ENCODE measurements at places on chromosomes 4 and X.

GRCh38 chrX:151713849-151714248 lies 2.0 kb upstream of the FATE1 start:
- DNase-seq: no peak

- peak; percentile 57 for DNase-seq
Observed at GRCh38 chrX:101595739-101596419, 21.9 kb downstream of the ARMCX6 start.

DNA sequence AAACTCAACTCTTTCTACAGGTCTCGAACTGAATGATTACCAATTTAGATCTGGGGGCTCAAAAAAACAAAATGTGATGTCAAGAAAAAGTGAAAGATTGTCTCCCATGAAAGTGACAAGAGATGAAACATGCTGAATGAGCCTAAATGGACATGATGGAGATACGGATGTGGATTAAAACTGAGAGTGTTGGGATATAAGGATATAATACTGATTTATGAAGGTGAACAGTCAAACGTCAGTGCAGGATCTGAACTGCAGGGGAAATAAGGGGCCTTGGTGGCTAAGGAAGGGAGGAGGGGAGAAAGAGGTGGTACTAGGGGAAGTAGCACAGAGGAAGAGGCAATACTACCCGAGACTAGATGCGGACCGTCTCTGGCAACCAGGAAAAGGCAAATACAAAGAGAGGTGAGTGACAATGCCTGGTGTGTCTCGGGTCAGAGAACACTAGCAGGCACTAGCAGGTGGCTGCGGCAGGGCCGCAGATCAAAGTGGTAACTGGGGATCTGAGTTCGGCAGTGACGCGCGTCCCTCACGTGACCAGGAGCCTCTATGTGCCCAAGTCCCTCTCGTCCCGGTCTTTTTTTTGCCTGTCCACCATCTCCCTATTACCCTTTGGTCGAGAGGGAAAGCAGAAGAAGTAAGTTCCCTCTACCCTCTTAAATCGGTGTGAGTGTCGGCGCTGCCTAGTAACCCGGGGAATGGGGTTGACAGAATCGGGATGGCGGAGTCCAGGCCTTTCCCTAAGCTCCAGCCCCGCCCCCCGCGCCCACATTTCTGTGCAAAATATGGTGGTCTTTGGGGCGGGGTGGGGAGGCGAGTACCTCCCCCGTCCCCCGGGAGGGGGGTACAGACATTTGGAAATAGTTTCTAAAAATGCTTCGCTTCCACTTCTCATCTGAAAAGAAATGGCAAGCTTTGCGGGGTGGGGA lies at the start of gene TCEAL1:
Gene TCEAL1, plus strand, starts transcription at position 590 of the 932 bp plus-strand sequence. CDS start 942 bp downstream, outside the sequence.
- DNase-seq: peak; percentile 43

DNA sequence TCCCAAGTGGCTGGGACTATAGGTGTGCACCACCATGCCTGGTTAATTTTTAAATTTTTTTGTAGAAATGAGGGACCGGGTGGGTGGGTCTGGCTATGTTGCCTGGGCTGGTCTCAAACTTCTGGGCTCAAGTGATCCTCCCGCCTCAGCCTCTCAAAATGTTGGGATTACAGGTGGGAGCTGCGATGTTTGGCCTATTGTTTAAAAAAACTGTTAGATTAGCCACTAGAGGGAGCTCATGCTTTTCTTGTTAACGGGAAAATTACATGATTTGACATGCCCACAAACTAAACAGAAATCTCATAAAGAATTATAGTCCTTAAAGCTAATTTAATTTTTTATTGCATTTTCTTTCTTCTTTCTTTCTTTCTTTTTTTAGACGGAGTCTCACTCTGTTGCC lies 5.0 kb upstream of the SDAD1 start:
- peak; percentile 16 for DNase-seq

DNA sequence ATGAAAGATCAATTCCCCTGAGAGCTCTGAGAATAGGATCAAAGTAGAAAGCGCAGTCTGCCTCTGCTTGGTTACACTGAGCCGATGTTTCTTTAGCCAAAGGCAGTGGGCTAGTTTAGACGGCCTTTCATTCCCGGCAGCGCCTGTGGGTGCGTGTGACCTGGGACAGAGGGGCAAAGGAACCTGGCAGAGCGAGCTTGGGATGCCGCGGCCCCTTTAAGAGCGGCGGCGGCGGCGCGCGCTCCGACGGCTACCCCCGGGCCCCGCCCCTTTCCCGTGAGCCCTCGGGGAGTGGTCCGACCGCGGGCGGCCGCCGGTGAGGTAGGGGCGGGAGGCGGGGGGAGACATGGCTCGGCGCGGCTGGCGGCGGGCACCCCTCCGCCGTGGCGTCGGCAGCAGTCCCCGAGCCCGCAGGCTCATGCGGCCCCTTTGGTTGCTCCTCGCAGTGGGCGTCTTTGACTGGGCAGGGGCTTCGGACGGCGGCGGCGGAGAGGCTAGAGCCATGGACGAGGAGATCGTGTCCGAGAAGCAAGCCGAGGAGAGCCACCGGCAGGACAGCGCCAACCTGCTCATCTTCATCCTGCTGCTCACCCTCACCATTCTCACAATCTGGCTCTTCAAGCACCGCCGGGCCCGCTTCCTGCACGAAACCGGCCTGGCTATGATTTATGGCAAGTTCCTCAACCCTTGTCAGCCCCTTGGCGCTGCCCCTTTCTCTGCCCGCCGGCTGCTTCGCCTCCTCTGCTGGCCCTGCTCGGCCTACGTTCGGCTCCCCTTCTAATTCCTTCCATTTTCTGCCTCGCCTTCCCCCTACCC lies at the start of gene SLC9A6:
Gene SLC9A6, plus strand, starts transcription at position 279 of the 816 bp plus-strand sequence. Its CDS starts 224 bp downstream, at position 503.
- DNase-seq: peak; percentile 64

GRCh38 chr4:126106658-126107057 lies 791.9 kb downstream of the FAT4 start:
- DNase-seq: no peak

GRCh38 chrX:16593801-16594200 lies 56.2 kb upstream of the S100G start:
- no peak for DNase-seq

- DNase-seq: no peak
Observed at GRCh38 chr4:15182600-15183220, 180.4 kb downstream of the CPEB2 start.

DNA sequence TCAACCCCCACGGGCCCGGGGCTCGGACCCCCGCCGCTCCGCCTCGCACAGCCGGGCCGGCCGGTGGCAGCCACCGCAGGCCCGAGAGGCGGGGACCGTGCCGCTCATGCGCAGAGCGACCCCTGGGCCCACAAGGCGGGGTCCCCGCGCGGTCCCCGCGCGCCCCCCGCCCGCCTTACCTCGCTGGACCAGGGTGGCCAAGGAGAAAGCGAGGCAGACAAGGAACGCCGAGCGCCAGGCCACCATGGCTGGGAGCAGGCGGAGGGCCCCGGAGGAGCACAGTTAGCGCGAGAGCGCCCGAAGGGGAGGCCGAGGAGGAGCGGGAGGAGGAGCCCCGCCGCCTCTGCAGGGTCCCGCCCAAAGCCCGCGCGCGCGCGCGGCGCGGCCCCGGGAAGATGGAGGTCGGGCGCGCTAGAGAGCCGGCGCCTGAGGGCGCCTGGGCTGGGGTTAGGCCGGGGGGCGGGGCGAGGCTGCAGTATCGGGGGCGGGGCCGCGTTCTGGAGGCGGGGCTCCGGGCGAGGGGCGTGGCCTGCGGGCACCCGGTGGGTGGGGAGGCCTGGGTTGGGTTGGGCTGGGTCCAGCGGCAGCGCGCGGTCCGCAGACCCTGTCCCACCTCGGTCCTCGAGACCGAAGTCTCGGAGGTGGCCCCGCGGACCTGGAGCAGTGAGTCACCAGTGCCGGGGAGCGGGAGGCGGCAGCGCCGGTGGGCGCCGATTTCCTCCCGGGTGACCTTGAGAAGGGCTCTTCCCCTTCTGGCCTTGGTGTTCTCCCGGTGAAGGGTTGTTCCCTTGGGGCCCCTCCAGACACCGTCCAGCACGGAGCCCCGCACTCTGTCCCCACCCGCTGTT lies at the start of gene CD99L2:
Gene CD99L2, minus strand, starts transcription at position 326 of the 848 bp plus-strand sequence. Its CDS starts 80 bp downstream, at position 246.
- peak; percentile 88 for DNase-seq

GRCh38 chr4:7510538-7510937 lies 75.8 kb upstream of the PSAPL1 start:
- no peak for DNase-seq

GRCh38 chr4:118972167-118972566 lies 83.5 kb downstream of the SYNPO2 start:
- DNase-seq: no peak
